ENCODE measurements at places on chromosomes 4 and X. TPM values are rescaled to one million over a fixed set of nuclear protein-coding genes. Genes with fewer than 3 reads are reported as not detected.

The CLNK gene
- total RNA-seq = 0.12 TPM

The PPARGC1A gene
- total RNA-seq = not detected

The CENPE gene
- 9.8 TPM for total RNA-seq

The MAGEC2 gene
- total RNA-seq = not detected

The NSG1 gene
- 50.9 TPM for total RNA-seq

Measured in T-helper 17 cell (primary cell).